Bone marrow (tissue), 2 donors: ENCODE measurements at places on chromosomes 2 and 18.
A peak's percentile ranks its signal among the peaks of the same experiment; 100 is the strongest.

GRCh38 chr2:8548065-8548618 lies 133.7 kb upstream of the ID2 start:
- no peak for DNase-seq

- DNase-seq, result peak; percentile 33
Observed at GRCh38 chr2:143463719-143464118, 334.5 kb downstream of the ARHGAP15 start.

- DNase-seq, result no peak
Observed at GRCh38 chr2:163347982-163348856, 387.6 kb downstream of the FIGN start.

GRCh38 chr2:233966388-233966787 lies 49.2 kb downstream of the TRPM8 start:
- DNase-seq, result no peak

DNA sequence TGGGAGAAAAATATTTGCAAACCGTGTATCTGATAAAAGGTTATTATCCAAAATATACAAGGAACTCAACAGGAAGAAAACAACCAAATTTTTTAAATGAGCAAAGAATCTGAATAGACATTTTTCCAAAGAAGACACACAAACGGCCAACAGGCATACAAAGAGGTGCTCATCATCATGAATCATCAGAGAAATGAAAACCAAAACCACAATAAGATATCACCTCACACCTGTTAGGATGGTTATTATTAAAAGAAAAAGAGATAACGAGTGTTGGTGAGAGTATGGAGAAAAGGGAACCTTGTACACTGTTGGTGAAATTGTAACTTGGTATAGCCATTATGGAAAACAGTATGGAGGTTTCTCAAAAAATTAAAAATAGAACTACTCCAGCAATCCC lies 463.3 kb downstream of the IRS1 start:
- no peak for DNase-seq

DNA sequence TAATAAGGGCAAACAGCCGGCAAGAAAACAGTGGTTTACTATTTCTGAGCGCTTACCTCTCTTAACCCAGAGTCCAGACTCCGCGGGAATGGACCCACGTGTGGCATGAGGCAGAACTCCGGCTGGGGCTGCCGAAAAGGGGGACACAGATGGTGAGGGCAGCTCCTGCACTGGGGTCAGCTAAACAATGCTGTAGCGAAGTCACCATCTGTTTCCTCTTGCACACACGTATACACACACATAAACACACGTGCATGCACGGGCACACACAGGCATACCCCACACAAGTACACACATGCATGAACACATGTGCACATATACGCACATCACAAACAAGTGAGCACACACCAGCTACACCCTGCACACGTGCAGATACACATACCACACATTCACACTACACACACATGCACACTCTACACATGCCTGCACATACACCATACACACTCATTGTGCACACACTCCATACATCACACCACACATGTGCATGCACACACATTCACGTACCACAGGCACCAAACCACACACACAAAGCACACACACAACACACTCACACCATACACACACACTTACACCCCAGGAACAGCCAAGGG lies 105.9 kb upstream of the ID2 start:
- no peak for DNase-seq

DNA sequence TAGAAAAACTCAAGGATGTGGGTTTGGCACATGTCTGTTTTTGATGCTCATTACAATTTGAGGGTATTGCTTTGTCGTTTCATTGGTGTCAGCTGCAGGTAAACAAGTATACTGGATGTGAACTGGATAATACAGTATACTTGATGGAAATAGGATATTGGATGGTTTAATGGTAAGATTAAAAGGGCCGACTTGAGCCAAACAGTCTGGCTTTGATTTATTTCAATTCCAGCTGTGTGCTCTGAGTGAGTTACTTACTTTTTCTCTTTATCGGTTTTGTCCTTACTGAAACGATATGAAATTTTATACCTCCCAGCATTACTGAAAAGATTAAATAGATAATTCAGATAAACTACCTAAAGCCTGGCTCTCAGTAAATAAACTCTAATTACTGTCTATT lies 227.6 kb downstream of the ASXL3 start:
- no peak for DNase-seq

GRCh38 chr18:65429601-65430000 lies 321.2 kb upstream of the CDH7 start:
- no peak for DNase-seq

DNA sequence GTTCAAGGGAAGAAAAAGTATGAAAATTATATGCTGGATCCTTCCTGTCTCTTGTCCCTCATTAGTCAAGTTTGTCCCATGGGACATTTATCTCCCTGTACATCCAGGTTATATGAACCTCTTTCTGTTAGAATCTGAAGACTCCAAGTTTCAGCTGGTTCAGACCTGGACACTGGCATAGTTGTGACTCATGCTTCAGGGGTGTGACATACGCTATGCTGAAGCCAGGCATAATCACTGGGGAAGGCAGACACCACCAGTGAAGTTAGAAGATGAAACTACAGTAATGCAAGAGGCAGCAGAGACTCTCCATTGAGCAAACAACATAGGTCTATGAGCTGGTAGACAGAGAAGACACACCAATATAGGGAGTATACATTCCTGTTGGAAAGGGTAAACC lies 269.7 kb upstream of the SLC8A1 start:
- no peak for DNase-seq

- DNase-seq, result no peak
Observed at GRCh38 chr2:100137318-100137717, 5.1 kb downstream of the AFF3 start.
